ENCODE measurements at places on chromosomes 11 and 22.

DNA sequence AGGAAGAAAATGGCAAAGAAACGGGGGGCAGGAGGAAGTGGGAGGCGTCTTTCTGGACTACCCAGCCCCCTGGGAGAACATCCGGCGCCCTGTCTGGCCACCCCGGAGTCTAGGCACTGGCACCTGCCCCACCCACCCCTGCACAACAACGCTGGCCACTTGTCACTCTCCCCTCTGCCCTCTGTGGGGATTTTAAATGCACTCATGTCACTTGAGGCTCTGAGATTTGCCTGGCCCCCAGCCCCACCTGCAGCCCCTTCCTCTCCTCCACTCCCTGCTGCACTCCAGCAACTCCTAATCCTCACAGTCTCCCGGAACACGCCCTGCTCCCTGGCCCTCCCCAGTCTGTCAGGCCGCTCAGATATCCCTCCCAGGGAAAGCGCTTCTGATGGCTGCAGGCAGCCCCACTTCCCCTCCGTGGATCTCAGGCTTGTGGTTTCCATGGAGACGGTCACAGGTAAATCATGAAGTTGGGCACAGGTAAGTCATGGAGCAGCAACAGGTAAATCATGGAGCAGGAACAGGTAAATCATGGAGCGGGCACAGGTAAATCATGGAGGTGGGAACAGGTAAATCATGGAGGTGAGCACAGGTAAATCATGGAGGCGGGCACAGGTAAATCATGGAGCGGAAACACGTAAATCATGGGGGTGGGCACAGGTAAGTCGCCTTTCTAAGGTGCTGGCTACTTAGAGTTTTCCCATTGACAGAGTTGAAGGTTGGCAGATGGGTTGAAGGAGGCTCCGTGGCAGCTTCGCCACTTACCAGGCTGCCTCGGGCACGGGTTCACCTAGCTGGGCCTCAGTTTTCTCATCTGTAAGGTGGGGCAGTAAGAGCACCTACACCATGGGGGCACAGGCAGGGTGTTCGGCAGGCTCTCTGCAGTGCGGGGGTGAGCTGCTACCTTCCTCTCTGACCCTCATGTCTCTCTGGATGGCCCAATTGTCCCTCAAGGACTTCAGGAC is 79.0 kb upstream of the SHISAL1 start:
- DNase-seq, result no peak

GRCh38 chr11:123069908-123070821 is 8.2 kb upstream of the HSPA8 start:
- DNase-seq, result no peak

DNA sequence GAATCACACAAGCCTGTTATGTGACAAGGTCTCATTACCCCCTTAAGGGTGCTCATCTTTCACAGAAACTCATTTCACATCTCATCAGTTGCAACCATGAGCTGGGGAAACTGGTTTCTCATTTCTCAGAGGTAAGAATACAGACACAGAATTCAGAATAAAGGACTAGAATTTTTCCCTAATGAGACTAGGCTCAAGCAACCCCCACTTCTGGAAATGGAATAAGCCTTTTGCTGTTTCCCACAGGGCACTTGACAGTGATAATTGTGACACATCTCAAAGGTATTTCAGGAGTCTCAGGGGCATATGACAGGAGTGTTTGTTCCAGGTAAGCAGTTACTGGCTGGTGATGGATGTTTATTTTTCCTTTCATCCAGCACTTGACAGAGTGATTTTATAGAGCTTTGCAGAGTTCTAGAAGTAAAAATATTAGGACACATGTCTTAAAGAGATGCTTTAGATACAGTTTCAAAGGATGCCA is 112.9 kb upstream of the DDI1 start:
- DNase-seq, result no peak

- DNase-seq, result peak; percentile 1
Measured at GRCh38 chr11:28447226-28447625, 339.0 kb downstream of the METTL15 start.

DNA sequence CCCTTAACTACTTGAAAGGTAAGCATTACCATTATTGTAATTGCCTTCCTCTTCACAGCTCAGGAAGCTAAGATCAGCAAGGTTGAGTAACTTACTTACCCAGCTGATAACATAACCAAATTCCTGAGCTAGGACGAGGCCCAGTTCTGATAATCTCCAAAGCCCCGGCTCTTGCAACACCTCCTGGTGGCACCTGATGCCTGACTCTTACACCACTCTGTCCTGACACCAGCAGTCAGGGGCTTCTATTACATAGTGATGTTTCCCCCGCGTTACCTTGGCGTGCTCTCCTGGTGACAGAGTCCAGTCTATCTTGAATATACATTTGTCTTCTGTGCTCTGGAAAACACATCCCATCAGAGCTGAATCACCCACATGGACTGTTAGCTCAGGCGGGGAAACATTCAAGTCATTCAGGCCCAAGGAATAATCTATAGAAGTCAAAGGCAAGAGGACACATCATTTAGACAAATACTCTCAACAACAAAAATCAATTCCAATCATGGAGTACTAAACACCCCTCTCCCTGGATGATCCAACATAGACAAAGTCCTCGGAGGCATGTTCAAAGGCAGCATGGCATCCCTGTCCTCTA is 12.6 kb downstream of the JAML start:
- no peak for DNase-seq

- DNase-seq, result no peak
Measured at GRCh38 chr11:72422414-72422813, 11.9 kb downstream of the CLPB start.

GRCh38 chr22:44068422-44069191 is 44.5 kb downstream of the PARVB start:
- no peak for DNase-seq

GRCh38 chr11:46414466-46414796 is 22.9 kb upstream of the CHRM4 start:
- DNase-seq, result no peak

GRCh38 chr11:101470419-101470818 is 113.4 kb downstream of the TRPC6 start:
- DNase-seq, result peak; percentile 63

- DNase-seq, result no peak
Measured at GRCh38 chr11:119729581-119729927, 554 bp upstream of the NECTIN1 start.

DNA sequence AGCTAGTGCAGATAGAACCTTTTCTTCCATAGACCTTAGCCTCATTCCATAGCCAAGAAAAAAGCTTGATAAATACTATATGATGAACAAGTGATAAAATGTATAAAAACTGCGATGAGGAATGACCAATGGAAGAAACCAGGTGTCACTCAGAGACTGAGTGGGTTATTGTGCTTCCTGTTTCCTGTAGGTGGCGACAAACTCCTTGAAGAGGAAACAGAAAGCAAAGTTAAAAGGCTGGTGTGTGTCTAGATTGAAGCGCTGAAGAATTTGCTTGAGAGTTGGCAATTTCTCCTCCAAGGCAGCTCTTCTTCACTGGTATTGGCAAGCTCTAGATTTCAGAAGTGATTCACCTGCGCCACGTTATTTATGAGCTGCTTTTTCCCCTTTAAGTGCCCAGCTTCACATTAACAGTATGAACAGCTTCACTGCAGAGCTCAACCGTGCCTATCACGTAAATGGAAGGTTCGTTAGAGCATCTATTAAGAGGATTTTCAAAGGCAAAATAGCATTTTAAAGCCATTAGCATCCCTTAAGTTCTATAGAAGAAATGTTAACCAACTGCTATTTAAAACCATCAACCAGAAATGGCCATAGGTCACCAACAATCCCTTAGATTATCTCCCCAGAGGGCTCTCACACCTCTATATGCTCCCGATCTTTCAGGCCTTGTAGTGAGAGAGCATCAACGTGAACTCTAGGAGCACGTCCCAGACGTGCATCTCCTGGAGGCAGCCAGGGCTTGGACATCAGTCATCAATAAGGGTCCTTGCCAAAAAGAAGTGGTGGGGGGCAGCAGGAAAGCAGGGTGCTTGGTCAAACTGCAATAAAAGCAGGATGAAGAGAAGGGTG is 179.4 kb downstream of the CADM1 start:
- DNase-seq, result peak; percentile 77

DNA sequence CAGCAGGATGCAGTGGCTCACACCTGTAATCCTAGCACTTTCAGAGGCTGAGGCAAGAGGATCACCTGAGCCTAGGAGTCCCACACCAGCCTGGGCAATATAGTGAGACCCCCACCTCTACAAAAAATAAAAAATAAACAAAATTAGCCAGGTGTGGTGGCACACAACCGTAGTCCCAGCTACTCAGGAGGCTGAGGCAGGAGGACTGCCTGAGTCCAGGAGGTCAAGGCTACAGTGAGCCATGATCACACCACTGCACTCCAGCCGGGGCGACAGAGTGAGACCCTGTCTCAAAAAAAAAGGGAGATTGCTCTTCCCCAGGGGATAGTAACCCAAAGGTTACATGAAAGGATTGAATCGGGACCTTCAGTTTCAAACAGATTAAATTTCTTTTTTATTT is 54.0 kb downstream of the AHNAK start:
- no peak for DNase-seq

DNA sequence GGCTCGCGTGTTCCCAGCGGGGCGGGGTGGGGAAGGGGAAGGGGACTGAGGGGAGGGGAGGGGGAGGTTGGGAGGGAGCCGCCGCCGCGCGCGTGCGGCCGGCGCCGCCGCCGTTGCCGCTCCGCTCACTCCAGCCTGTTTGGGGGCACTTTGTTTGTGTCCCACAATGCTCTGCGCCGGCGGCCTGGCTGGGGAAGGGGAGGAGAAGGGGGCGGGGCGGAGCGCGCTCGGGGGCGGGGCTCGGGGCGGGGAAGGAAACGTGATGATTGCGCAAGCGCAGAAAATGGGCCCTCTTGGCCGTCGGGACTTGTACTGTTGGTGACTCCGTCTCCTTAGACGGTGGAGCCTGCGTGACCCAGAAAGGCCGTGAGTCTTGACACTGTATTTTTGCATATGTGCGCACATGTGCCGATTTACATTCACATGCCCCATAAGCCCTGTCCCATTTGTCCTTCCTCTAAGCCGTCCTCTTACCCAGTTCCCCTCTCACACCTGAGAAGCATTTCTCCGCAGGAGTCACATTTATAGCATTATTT is at the start of gene ZBTB44:
ZBTB44 (minus strand) TSS at position 168 of the 536 bp plus-strand sequence. CDS start 53,044 bp downstream, outside the sequence.
- peak; percentile 97 for DNase-seq

GRCh38 chr22:36239150-36239400 is 252 bp downstream of the APOL2 start:
- DNase-seq, result no peak

Measured in adipocyte (in vitro differentiated cells).